ENCODE measurements at places on chromosomes 11 and 22.

DNA sequence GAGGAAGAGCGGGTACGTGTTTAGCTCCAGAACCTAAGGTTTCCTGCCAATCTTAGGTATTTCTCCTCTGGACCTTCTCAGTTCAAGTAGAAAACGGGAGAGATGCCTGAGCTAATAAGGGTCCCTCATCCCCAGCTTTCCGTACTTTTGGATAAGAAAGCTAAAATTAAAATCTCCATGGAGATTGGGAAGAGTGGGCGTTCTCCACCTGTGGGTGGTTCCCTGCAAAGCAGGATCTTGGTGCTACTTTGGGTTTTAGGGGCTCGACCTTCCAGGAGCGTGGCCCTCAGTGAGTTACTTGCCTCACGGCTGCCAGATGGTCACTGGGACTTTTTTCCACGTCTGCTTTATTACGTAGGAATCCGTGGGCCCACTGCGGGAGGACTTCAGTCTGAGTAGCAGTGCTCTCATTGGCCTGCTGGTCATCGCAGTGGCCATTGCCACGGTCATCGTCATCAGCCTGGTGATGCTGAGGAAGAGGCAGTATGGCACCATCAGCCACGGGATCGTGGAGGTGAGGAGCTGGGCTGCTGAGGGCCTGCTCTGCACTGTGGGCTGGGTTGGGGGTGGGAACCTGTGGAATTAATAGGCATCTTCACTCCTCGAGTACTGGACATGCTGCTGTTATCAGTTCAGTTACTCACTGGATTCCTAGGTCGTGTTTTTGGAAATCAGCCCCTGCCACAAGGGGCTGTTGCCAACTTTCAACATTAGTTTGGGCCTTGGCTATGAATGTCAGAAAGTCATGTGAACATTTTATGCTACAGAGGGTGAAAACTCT lies 17.8 kb upstream of the ST14 start:
- DNase-seq: no peak

DNA sequence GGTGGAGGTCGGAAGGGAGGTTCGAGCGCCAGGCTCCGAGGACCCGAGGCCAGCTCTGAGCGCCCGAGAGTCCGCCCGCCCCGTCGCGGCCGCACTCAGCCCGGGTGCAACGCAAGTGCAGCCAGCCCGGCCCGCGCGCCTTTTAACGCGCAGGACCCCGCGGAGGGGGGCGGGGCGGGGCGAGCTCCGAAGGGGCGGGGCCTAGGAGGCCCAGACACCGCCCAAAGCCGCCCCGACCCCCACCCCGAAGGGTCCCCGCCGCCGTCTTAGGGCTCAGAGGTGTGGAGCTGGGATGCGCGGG lies at the start of gene PHOX2A:
PHOX2A (minus strand) TSS at position 117 of the 301 bp plus-strand sequence. CDS start 172 bp downstream, outside the sequence.
- DNase-seq: no peak

DNA sequence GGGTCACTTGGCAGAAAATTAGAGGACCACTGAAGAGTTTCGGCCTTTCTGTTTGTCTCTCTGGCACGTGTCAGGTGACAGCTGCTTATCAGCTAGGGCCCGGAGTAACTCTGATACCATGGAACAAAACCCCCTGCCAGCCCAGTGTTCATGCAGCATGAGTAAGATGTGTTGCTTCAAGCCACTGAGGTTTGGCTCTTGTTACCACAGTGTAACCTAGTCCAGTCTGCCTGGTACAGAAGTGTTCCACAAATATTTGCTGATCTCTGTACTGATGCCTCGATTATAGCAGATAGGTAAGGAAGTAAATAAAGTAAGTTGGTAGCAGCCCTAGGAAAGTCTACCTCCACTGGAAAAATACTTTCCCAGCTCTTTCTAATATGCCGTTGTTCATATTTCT lies 20.5 kb upstream of the ETS1 start:
- DNase-seq: no peak

DNA sequence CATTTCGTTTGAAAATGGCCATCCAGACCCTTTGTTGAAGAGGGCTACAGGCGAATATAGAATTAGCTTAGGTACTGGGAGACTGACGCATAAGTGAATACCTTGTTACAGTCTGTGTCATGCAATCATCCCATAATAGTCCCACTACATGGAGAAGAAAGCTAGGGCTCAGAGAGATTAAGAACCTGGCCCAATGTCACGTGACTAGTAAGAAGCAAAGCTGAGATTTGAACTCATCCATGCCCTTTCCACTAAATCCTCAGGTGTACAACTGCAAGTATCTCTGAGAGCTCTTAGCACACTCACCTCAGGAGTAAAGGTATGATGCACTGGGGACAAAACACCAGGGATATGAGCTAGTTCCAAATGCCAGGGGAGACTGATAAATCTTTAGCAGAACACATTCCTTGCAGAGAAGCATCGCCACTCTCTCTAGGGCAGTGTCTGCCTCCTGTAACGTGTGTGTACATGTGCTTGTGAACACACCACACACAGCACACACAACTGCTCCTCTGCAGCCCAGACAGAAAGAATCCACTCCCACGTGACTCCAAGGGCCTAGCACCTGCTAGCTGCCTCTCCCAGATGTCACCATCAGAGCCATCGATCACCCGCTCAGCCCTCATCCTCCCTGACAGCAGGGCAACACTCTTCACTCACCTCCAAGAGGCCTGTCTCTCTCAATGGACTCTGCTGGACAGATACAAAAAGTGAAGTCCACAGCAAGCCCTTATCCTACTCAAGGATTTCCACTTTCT lies 402.8 kb downstream of the NXPE2 start:
- DNase-seq: no peak

- no peak for DNase-seq
Observed at GRCh38 chr22:44012591-44012990, 11.5 kb upstream of the PARVB start.

- peak; percentile 32 for DNase-seq
Observed at GRCh38 chr11:36564376-36565030, 3.3 kb upstream of the RAG1 start.
